ENCODE measurements at places on chromosomes 5 and 9. TPM values are rescaled to one million over a fixed set of nuclear protein-coding genes. Genes with fewer than 3 reads are reported as not detected.
A peak's percentile ranks its signal among the peaks of the same experiment; 100 is the strongest.

- H3K4me3 ChIP-seq: no peak overlapping the region
- no peak overlapping the region for H3K27ac ChIP-seq
- no peaks in the 10 kb centered on the region for H3K27me3 ChIP-seq
- no peak for DNase-seq
- H3K36me3 ChIP-seq: no peaks in the 10 kb centered on the region
Observed at GRCh38 chr5:170760113-170760512, 23.4 kb upstream of the GABRP start.

GRCh38 chr9:6590772-6591384 lies 54.7 kb downstream of the GLDC start:
- no peak overlapping the region for H3K27ac ChIP-seq
- H3K36me3 ChIP-seq: peaks cover 4% of the 10 kb centered on the region
- no peaks in the 10 kb centered on the region for H3K27me3 ChIP-seq
- no peak for DNase-seq

DNA sequence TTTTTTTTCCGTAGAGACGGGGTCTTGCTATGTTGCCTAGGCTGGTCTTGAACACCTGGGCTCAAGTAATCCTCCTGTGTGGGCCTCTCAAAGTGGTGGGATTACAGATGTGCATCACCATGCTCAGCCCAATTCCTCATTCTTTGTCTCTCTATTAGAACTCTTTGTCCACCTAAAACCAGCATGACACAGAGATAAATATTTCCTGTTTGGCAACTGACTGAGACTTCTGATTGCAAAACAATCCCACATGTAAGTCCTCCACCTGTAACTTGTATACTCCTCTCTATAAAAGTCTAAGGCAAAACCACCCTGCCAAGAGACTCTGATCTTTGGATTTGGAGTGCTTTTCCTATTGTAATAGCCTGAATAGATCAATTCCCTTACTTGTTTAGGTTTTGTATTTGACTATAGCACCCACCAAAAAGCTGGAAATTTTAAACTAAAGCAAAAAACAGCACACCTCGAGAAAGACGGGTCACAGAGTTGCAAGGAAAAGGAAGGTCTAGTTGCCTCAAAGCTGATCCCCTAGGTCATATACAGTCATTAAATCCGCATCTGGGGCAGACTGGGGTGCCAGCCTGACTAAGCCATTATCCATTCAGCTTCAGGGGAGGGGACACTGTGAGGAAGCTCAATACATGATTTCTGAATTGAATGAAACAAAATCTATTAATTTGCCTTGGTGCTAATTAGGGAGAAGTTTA lies 13.5 kb upstream of the KIF27 start:
- no peak for DNase-seq
- peaks cover 7% of the 10 kb centered on the region for H3K36me3 ChIP-seq
- H3K4me1 ChIP-seq: peaks cover 4% of the 10 kb centered on the region
- no peak overlapping the region for H3K4me3 ChIP-seq

Gene CSF1R
- not detected for total RNA-seq

DNA sequence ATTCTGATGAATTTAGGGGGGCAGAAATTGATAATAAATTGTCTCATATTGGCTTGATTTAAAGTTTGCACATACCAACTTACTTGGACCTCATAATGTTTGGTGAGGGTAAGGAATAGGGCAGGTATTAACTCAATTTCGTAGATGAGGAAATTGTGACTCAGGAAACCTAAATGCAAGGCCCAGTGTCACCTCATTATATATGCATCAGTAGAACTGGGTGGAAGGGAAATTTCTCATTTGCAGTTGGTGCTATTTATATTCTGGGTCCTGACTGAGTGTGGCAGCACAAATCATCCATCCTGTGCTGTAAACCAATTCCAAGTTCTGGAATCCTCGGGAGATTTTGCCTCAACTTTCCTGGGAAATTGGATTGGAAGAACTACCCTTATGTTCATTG lies 103.0 kb downstream of the SPATA31D1 start:
- no peaks in the 10 kb centered on the region for H3K4me1 ChIP-seq
- DNase-seq: no peak
- no peak overlapping the region for H3K27ac ChIP-seq
- H3K36me3 ChIP-seq: no peaks in the 10 kb centered on the region
- H3K27me3 ChIP-seq: no peaks in the 10 kb centered on the region

GRCh38 chr9:93406371-93406770 lies 45.1 kb upstream of the FAM120A start:
- H3K4me1 ChIP-seq: peaks cover 2% of the 10 kb centered on the region
- no peak overlapping the region for H3K4me3 ChIP-seq
- peaks cover 23% of the 10 kb centered on the region for H3K27me3 ChIP-seq

- peaks cover 6% of the 10 kb centered on the region for H3K27me3 ChIP-seq
- H3K4me1 ChIP-seq: peaks cover 28% of the 10 kb centered on the region
- peak overlapping the region; percentile 65 for H3K27ac ChIP-seq
- peak overlapping the region; percentile 78 for H3K4me3 ChIP-seq
Observed at GRCh38 chr9:100427366-100428263, 672 bp downstream of the MSANTD3 start.

GRCh38 chr5:53479590-53480415 lies 626 bp upstream of the FST start:
- no peaks in the 10 kb centered on the region for H3K36me3 ChIP-seq
- H3K27me3 ChIP-seq: peaks cover 72% of the 10 kb centered on the region

DNA sequence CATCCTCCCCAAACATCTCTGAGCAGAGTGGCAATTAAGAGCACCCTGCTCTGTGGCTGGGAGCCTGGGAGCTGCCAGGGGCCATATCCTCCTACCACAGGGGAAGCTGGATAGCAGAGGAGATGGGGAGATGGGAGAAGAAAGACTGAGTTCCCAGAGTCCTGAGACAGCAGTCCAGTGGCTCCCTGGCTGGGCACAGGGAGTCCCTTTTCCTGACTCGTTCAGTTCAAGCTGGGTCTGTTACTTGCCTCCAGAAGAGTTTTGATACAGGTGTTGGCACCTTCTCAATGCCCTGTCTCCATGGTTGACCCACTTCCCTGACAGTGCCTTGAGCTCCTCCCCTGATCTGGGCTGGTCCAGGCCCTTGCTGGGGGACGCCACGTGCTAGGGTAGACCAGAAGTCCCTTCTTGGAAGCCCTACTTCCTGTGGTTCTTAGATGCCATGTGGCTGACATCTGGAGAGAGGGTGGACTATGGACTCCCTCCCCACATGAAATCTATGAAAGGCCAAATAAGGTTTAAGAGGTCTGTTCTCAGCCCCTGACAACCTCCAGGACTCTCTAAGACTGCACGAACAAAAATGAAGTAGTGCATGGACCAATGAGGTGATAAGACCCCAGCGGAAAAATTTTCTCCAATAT lies 166.2 kb downstream of the AUH start:
- H3K4me3 ChIP-seq: no peak overlapping the region
- no peak overlapping the region for H3K27ac ChIP-seq
- H3K36me3 ChIP-seq: peaks cover 35% of the 10 kb centered on the region

Gene SLC2A6
- 9.9 TPM for total RNA-seq

- H3K36me3 ChIP-seq: no peaks in the 10 kb centered on the region
- H3K27ac ChIP-seq: no peak overlapping the region
- H3K27me3 ChIP-seq: no peaks in the 10 kb centered on the region
- no peak for DNase-seq
Observed at GRCh38 chr9:120030847-120031246, 549.1 kb downstream of the CDK5RAP2 start.

DNA sequence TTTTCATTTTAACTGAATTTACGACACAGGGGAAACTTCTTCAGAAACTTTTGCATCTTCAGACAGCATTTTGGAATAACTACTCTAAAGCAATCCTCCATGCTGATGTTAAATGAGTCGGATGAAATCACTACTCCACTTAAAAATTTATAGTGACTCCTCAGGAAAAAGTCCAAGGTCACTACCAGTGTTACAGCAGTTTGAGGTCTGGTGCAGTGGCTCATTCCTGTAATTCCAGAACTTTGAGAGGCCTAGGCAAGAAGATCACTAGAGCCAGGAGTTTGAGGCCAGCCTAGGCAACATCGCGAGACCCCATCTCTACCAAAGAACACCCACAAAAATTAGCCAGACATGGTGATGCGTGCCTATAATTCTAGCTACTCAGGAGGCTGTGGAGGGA lies 5.9 kb upstream of the GAS1 start:
- H3K4me3 ChIP-seq: no peak overlapping the region
- no peak overlapping the region for H3K27ac ChIP-seq
- DNase-seq: no peak
- H3K36me3 ChIP-seq: peaks cover 6% of the 10 kb centered on the region
- peaks cover 9% of the 10 kb centered on the region for H3K4me1 ChIP-seq

DNA sequence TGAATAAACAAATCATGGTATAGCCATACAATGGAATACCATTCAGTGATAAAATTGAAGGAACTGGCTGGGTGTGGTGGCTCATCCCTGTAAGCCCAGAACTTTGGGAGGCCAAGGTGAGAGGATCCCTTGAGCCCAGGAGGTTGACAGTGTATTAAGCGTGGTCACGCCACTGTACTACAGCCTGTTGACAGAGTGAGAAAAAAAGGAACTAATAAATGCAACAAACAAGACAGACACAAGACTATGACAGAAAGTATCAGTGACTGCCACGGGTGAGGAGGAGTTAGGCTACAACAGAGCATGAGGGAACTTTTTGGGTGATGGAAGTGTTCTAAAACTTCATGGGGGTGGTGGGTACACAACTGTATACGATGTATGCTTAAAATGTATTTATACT lies 2.2 kb downstream of the FNIP1 start:
- H3K36me3 ChIP-seq: peaks cover 35% of the 10 kb centered on the region
- peak overlapping the region; percentile 41 for H3K27ac ChIP-seq
- no peaks in the 10 kb centered on the region for H3K27me3 ChIP-seq
- peak overlapping the region; percentile 43 for H3K4me3 ChIP-seq
- peaks cover 39% of the 10 kb centered on the region for H3K4me1 ChIP-seq

- H3K36me3 ChIP-seq: peaks cover 5% of the 10 kb centered on the region
- H3K27ac ChIP-seq: peak overlapping the region; percentile 81
- peaks cover 3% of the 10 kb centered on the region for H3K27me3 ChIP-seq
- H3K4me1 ChIP-seq: peaks cover 59% of the 10 kb centered on the region
Observed at GRCh38 chr5:56152437-56152836, 80.7 kb downstream of the ANKRD55 start.

- peaks cover 9% of the 10 kb centered on the region for H3K27me3 ChIP-seq
- H3K4me3 ChIP-seq: no peak overlapping the region
- no peaks in the 10 kb centered on the region for H3K4me1 ChIP-seq
- no peak overlapping the region for H3K27ac ChIP-seq
Observed at GRCh38 chr5:178547753-178548415, 42.3 kb downstream of the COL23A1 start.

DNA sequence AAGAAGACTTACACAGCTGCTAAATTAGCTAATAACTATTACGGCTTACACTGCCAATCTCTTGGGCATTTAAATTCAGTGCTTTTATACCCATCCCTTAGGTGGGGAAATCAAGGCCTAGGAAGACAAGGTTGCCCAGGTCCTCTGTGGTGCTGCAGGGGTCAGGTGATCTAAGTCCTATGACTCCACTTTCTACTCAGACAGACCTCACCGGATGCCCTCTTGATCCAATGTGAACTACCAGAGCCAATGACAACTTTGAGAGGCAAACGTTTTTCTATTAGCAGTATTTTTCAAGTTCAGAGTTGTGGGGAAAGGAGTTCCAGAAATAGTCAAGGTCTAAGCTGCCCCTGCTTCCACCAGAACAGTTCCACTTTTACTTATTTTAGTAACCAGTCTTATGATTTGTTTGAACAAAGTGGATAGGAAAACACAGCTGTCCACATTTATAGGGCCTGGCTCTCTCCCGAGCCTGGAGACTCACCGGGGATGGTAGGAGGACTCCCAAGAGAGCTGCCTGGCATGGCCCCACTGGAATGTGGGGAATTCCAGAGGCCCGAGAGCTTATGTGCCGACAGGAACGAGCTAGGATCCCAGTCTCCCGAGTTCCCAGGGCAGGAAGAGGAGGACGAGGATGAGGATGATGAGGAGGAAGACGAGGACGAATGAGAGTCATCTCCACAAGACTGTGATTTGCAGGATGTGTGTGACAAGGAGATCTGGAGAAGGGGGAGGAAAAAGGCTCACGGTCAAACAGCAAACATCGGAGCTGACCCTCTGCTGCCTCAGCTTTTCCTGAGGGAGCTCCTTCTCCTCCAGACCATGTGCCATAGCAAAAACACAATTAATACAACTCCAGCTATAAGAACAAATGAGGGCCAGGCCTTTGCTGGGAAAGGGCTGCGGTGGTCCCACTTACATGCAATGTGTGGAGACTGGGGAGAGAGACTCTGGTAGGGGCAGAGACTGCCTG lies 16.7 kb downstream of the FAM193B start:
- H3K4me1 ChIP-seq: peaks cover 4% of the 10 kb centered on the region
- H3K36me3 ChIP-seq: peaks cover 23% of the 10 kb centered on the region
- H3K27me3 ChIP-seq: no peaks in the 10 kb centered on the region
- no peak for DNase-seq

GRCh38 chr5:107485184-107485583 lies 185.6 kb downstream of the EFNA5 start:
- H3K27me3 ChIP-seq: peaks cover 6% of the 10 kb centered on the region
- H3K4me1 ChIP-seq: peaks cover 23% of the 10 kb centered on the region

GRCh38 chr5:58754250-58754649 lies 171.4 kb downstream of the RAB3C start:
- H3K4me1 ChIP-seq: peaks cover 5% of the 10 kb centered on the region
- no peak for DNase-seq
- peaks cover 10% of the 10 kb centered on the region for H3K27me3 ChIP-seq
- no peaks in the 10 kb centered on the region for H3K36me3 ChIP-seq

Gene SPINK1
- total RNA-seq: not detected
